HuH-7 (cell line): ENCODE measurements at places on chromosomes 12 and 14.

DNA sequence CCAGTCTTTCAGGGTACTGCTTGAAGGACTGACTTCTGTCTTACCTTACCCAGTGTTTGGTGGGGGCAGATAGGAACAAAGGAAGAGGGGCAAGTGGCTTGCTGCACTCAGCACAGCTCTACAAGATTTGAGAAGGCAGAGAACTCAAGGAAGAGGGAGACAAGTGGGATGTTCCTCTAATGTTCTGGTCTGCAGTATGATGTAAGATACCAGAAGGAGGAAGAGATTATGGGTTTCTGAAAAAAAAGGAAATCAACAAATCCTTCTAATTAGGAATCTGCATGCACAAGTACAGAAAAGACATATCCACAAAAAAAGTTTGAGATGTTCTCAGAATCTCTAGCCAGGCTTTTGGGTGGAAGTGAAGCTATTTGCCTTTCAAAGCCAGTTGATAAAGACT, 37.1 kb downstream of the USP15 start:
- no peak for DNase-seq

GRCh38 chr12:51421266-51421884, 3.3 kb upstream of the SLC4A8 start:
- DNase-seq, result peak; percentile 73

DNA sequence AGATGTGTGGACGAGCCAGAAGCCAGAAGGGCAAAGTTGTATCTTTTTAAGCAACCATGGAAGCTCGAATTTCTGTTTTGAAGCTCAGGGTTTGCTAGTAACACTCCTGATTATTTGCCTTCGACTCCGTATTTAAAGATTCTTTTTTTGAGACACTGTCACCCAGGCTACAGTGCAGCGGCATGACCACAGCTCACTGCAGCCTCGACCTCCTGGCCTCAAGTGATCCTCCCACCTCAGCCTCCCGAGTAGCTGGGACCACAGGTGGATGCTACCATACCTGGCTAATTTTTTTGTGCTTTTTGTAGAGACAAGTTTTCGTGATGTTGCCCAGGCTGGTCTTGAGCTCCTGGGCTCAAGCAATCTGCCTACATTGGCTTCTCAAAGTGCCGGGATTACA, 18.7 kb upstream of the OASL start:
- no peak for DNase-seq

DNA sequence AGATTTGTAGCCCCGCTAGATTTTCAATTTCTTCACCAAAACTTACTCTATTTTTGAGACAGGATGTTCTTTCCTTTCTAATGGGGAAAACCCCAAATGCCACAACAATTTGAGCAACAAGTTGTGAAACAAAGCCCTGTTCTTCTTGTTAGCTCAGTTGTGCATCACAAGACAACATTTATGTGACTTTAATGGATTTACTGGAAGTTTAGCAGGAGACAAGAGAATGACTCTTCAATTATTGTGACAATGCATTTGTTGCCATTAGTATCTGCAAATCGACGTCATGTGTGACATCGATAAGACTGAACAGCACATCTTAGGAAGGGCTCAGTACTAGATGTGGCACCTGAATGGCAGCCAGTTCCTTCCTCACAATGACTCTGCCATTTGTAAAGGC, 1028.9 kb upstream of the TMEM132C start:
- DNase-seq, result no peak

GRCh38 chr12:94145191-94145983, 3.0 kb upstream of the PLXNC1 start:
- DNase-seq, result peak; percentile 62

GRCh38 chr12:120264904-120265472, 542 bp downstream of the PXN start:
- DNase-seq, result no peak

- DNase-seq, result no peak
These were observed 165.4 kb downstream of the FLRT2 start for GRCh38 chr14:85695300-85695699.

DNA sequence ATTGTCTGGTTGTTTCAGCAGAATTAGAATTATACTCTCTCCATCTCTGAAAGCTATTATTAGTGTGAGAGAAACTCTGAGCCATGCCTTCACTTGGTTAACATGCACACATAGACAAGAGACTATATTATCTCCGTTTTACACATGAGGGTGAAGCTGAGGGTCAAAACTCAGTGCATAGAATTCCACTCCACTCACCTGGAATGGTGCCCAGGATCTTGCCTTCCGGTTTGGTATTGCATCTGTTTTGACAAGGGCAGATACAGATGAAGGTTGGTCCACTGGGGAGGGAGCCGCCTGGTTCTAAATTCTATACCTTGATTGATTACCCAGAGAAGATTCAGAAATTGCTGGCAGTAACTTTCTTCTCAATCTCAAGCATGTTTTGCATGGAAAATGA, 149.5 kb upstream of the PELI2 start:
- no peak for DNase-seq

- no peak for DNase-seq
These were observed 64.5 kb upstream of the NAV3 start for GRCh38 chr12:77766224-77766623.

GRCh38 chr12:93080994-93081809, 152.1 kb upstream of the EEA1 start:
- no peak for DNase-seq

DNA sequence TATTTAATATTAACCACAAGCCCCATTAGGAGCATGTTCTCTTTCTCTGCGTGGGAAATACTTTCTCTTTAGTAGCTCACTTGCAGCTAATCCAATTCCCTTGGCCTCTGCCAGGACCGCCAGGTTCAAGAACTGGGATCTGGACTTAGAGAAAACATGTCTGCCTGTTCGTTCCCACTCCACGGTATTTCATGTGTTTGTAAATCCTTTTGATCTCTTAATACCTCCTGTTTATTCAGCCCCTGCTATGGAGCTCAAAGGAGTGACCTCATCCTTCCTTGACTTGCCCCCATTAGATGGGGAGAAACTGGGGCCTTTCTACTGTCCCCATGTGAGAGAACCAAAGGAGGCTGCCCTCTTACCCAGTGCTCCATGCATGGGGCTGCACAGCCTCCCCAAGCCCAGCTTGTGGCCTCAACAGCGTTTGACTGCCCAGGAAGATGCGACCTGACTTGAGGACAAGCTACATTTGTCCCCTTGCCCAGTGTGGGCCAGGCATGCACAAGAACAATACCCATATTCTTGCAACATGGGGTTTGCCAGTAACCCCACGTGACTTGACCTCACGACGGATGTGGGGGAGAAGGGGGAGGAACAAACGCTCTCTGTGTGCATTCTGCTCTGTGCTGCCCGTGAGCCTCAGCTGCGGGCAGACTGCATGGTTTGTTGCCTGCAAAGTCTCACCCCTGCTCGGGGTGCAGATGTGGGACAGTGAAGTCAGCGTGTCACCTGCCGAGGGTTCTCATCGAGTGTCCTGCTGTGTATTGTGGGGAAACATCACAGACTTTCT, 30.3 kb downstream of the CD9 start:
- no peak for DNase-seq

DNA sequence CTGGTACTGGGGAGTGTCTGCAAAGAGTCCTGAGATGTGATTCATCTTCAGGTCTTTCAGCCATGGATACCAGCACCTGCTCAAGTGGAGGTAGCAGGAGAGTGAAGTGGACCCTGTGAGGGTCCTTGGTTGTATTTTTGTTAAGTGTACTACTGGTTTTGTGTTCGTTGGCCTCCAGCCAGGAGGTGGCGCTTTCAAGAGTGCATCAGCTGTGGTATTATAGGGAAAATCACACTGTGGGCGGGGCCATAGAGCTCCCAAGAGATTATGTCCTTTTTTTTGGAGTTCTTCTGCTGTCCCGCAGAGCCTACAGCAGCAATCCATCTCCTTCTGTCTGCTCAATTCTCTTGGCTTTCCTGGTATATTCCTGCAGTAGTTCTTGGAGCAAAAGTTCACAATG, 66.8 kb downstream of the SPATA7 start:
- DNase-seq, result no peak

- DNase-seq, result no peak
These were observed 55.3 kb downstream of the RAD52 start for GRCh38 chr12:894226-894625.

DNA sequence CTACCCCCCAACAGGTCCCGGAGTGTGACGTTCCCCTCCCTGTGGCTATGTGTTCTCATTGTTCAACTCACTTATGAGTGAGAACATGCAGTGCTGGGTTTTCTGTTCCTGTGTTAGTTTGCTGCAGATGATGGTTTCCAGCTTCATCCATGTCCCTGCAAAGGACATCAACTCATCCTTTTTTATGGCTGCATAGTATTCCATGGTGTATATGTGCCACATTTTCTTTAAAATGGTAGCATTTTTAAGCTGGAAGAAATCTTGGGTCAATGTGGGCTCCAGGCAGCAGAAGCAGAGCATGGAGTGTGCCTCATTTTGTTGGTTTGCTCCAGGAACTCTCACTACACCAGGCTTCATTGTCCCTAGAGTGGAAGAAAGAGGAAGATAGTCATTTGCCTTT, 47.6 kb upstream of the ITPR2 start:
- DNase-seq, result no peak

GRCh38 chr14:102591372-102591943, 991 bp upstream of the RCOR1 start:
- no peak for DNase-seq

DNA sequence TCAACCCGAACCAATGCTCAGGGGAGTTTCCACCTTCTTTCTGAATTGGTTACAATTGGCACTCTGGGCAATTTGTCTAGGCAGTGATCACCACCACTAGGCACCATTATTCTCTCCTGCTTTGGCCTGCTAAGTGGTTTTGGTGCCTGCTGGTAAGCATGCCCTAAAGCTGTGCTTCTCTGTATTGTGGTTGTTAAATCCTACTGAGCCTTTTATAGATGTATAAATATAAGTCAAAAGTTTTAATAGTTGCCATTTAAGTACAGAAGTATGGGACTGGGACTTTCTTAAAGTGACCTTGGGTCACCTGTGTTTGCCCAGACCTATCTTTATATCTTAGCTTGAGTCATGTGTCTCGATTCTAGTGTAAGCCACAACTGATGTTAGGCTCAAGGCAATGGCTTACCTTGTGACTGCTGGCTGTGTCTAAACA, 475.9 kb downstream of the SLC16A7 start:
- DNase-seq, result no peak

- DNase-seq, result no peak
These were observed 48.8 kb downstream of the A2M start for GRCh38 chr12:9066755-9067423.

DNA sequence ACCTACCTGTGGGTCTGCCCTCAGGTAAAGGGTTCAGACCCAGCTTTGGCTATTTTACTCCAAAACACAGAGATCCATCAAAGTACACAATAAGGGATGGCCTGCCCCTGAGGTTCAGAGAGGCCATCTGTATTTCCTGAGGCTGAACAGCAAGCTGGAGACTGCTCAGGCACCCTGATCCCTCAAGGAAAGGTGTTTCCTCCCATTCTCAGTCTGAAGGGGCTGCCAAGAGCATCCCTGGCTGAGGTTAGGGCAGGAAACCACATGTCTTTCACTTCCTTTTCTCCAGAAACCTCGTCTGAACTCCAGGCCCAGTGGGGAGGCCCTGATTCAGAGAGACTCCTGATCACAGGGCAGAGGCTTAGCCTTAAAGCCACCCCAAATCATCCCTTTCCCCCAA, 1.5 kb downstream of the RILPL1 start:
- DNase-seq, result no peak

- no peak for DNase-seq
These were observed 10.2 kb upstream of the LTA4H start for GRCh38 chr12:96045566-96045965.

DNA sequence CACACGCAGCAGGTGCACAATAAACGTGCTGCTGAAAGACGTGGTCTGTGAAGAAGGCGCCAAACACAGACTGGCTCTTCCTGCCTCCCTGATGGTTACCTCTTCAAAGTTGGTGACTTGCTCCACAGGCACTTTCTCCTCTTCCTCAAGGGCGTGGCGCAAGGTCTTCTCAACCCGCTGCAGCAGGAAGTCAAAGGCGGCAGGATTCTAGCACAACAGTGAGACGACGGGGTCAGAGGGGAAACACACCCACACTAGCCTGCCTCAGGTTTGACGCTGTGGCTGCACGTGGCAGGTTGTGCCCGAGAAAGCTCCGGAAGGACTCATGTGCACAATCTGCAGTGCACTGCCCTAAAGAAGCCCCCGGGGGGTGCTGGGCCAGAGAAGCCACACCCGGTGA, 15.0 kb downstream of the POLE start:
- no peak for DNase-seq

DNA sequence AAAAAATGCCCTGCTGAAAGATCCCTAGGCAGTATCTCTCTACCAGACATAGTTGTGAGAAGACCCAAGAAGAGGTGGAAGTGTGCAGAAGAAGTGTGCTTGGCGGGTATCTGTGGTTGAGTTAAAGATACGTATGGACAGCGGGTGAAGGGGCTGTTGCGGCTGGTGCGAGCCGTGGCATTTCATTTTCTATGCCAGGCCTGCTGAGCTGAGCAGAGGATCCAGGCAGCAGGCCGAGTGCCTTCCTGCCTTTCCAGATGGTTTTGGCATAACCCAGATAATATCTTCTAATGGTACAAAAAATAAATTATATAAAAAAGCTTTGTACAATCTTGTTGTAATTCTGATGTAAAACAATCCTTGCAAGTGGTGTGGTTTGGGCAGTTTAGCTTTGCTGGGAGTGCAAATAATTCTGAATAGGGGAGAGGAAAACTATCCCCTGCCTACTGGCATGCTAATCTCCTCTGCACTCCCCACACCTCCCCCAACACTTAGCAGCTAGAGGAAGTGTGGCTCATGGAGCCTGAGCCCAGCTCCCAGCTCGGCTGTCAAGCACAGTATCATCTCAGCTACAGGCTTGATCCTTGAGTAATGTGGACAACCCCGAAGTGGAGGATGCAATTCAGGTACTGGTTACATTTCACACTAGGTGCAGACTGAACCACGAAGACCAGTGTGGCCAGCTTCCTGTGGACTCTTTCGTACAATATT, 168.9 kb downstream of the VRK1 start:
- DNase-seq, result no peak

GRCh38 chr12:88253371-88253978, 111.4 kb downstream of the TMTC3 start:
- no peak for DNase-seq

- DNase-seq, result no peak
These were observed 96.6 kb upstream of the FERMT2 start for GRCh38 chr14:53047307-53048069.

DNA sequence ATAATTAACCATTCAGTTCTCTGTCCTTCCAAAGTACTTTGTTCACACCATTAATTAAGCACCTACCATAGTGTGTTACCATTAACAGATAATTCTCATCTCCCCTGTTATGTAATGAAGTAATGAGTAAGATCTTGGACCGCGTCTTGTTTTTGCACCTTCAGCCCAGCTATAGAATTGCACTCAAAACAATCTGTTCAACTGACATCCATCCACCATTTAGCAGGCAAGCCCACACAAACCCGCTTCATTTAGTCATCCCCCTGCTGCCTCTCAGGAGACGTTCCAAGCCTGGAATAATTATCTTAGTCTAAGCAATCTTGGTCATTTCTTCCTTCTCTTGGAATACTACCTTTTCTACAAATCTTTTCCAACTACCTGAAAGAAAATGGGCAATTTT, 74.4 kb downstream of the DUSP16 start:
- DNase-seq, result no peak

GRCh38 chr12:98578821-98579220, 14.7 kb upstream of the SLC25A3 start:
- no peak for DNase-seq
